NCI-H2081 (cell line): ENCODE measurements at places on chromosomes 11 and 22.

- DNase-seq, result no peak
Observed at GRCh38 chr11:7570938-7571521, 57.2 kb downstream of the PPFIBP2 start.

DNA sequence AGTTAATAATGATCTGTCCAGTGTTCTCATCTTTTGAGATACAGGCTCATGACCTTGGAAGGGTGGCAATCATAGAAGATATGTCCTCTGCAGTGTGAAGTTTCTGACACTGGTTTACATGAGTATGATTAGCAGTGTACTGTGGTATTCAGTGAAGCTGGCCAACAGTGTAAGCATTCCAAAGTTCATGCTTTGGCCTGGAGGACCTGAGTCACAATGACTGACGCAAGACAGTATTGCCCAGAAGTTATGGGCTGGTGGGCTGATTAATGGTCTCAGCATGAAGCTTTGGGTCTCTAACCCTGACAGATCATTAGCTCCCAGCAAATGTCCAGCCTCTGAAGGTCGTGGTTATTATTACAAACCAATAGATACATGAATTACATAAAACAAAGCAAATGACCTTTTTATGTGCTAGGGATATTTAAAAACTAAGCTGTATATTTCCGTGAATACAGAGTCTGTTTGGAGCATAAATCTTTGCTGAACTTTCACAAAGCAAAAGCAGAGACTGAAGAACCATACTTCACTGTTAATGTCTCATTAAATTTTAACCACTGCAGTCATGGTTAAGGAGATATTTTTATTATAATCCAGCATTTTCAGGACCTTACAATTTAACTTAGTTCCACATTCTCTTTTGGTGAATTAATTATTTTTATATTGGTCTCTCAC, 28.3 kb upstream of the USP47 start:
- DNase-seq, result no peak

GRCh38 chr22:35470903-35471321, 69.7 kb upstream of the RASD2 start:
- no peak for DNase-seq

GRCh38 chr22:49747716-49748115, 80.0 kb downstream of the BRD1 start:
- DNase-seq, result no peak

- DNase-seq, result no peak
Observed at GRCh38 chr11:57377107-57377506, 3.8 kb downstream of the PRG3 start.

- DNase-seq, result no peak
Observed at GRCh38 chr11:48033918-48034341, 53.6 kb downstream of the PTPRJ start.

GRCh38 chr11:15497366-15497765, 382.6 kb downstream of the INSC start:
- DNase-seq, result no peak

DNA sequence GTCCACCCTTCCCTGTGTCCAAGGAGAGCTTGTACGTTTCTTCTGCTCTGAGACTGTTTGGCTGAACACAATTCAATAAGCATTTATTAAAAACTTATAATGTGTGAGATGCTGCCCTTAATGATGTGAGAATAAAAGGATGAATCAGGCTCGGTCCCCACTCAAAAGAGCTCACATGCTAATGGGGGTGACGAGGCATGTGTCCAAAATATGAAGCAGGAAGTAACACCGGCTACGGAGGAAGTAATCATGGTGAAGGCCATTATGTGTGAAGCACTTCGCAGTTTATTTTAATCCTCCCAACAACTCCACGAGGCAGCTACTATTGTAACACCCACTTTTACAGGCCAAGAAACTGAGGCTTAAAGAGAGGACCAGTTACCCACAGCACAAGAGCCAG, 3.4 kb upstream of the RASD2 start:
- DNase-seq, result no peak

DNA sequence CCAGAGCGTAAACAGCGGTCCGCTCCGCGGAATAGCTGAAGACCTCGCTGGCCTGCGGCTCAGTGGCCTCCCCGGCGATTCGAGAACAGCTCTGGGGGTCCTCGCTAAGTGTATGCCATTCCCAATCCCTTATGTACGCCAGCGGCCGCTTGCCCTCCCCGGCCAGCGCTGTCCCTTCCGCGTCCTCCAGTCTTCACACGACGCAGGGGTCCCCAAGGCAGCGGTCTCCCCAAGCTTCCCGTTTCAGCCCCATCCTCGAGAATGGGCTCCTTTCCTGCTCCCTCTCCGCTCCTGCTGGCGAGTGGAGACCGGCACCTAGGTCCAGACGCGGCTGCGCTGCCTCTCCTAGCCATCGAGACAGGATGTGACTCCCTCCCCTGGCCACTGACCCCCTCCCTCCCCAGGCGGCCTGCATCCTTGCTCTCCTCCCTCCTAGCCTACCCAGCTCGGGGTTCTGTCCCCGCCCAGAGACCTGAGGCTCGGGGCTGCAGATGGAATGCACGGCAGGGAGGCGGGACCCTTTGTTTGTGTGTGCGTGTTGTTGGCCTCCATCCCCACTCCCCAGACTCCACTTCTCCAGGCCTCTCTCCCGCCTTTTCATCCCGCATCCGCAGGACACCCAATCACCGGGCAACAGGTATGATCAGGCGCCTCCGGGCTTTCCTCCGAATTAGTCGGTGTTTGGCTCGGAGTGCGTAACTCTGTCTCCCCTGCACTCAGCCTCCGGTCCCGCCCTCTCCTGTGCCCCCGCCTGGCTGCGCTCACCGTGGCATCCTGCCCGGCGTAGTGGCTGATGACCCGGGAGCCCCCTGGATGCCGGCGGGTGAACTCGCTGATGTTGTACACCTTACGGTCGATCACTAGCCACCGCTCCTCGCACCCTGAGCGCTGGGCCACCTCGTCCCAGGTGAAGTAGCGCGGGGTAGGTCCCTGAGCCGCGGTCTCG, 740 bp downstream of the FADS1 start:
- DNase-seq, result peak; percentile 63

GRCh38 chr11:44917741-44918140, 32.9 kb downstream of the TP53I11 start:
- no peak for DNase-seq

DNA sequence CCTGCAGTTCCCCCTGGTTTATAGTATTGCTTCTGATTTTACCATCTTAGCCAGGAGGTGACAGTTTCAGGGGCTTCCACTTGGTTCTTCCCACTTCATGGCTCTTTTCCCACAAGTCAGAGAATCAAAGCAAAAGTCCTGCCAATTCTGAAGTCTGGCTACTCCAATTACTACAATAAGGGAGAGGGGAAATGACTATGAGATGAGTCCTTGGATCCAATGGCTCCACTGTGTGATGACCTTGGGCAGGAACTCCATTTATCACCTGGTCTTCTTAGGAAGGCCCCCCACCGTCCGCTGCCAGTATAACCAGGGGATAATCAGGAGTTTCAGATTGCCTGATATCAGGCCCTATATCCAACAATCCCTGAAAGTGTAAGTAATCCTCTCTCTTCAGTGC, 31.6 kb upstream of the CCND1 start:
- DNase-seq, result no peak

DNA sequence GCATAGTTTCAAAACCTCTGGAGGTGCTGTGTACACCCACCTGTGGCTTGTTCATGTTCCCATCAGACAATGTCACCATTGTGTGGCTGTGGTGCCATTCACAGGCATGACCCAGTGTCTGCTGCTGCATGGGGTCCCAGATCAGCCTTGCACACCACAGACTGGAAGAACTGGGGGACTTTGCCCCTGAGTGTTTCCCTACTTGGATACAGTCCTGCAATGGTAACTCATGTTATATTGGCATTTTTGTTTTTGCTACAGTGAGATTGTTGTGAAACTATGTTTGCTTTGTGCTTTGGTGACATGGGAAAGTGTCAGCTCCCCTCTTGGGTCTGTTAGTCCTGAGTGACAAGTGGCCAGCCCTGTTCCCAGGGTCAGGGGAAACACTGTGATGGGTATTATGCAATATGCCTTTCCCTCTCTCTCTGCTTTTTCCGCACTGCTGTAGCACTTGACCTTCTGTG, 108.8 kb downstream of the NAV2 start:
- DNase-seq, result no peak

GRCh38 chr11:67056267-67057204, at the start of gene RHOD:
RHOD (plus strand) TSS chr11:67056847; CDS start chr11:67056903, 56 bp downstream.
- no peak for DNase-seq

- DNase-seq, result no peak
Observed at GRCh38 chr22:49900441-49901230, 17.6 kb downstream of the ALG12 start.

GRCh38 chr11:102493524-102493923, 37.0 kb downstream of the MMP7 start:
- DNase-seq, result no peak

GRCh38 chr11:59197991-59198390, 14.7 kb downstream of the MPEG1 start:
- no peak for DNase-seq

DNA sequence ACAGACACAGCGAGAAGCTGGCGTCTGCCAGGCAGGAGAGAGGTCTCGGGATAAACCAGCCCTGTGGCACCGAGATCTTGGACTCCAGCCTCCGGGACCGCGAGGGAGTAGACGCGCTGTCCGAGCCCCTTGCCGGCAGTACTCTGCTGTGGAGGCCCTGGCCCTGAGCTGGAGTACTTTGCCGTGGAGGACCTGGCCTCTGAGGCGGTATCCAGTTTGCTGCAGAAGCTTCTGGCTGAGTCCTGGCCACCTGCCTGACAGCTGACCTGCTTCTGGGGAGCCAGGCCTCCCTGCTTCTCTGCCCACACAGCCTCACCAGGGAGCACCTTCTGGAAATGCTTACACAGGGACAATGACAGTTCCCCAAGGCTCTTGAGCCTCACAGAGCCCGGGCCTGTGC, 31.6 kb upstream of the CARS1 start:
- no peak for DNase-seq

DNA sequence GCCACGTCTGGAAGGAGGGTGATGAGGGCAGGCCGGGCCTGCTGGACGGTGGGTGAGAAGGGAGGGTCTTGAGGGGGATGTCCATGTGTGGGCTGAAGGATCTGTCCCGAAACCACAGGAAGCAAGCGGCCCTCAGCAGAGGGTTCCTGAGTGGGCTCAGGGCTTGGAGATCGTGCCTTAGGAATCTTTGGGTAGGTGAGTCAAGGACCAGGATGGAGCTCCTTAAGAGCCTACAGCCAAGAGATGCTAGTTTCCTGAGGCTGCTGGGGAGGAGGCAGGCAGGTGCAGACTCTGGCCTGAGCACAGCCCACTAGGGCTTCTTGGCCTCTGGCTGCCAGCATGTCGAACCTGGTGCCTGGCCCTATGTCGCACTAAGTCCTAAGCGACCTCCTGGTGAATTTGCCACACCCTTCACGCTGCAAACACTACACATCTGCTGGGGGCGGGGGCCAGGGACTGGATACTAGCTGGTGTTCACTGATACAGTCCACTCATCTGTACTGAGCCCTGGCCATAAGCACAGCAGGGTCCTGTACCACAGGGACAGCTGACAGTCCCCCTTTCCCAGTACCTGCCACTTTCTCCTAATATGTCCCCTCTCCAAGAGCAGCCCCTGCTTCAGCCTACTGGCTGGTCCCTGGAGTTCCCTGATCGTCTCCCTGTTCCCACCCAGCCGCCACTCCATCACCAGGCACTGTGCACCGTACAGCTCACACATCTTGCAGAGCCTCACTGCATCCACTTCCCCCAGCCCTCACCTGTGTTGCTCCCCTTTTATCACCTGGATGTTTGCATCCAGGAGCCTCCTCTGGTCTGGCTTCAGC, 19.5 kb downstream of the GNAZ start:
- DNase-seq, result no peak

- DNase-seq, result no peak
Observed at GRCh38 chr11:134200688-134201087, 23.1 kb downstream of the NCAPD3 start.

- DNase-seq, result no peak
Observed at GRCh38 chr11:76314741-76315090, 66.2 kb downstream of the THAP12 start.

GRCh38 chr22:49737101-49737551, 90.5 kb downstream of the BRD1 start:
- no peak for DNase-seq

- no peak for DNase-seq
Observed at GRCh38 chr11:114174712-114175495, 115.4 kb downstream of the ZBTB16 start.

- DNase-seq, result no peak
Observed at GRCh38 chr11:117319214-117319840, 3.3 kb upstream of the BACE1 start.

DNA sequence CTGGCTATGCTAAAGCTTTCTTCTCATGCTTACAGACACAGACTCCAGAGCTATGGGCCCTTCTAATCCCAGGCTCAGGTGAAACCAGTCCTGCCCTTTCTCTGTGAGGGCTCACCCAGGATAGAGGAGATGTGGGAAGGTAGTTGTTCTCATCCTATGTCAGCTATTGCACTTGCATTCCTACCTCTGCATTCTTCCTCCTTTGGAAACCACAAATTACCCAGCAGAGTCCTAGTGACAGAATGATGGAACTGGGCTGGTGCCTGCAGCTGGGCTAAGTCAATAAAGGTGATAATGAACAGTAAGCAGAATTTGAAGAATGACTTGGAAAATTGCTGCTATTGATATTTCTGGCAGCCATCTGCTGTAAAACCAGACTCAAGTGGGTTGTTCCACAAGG, 560.0 kb downstream of the TMEM135 start:
- peak; percentile 84 for DNase-seq

DNA sequence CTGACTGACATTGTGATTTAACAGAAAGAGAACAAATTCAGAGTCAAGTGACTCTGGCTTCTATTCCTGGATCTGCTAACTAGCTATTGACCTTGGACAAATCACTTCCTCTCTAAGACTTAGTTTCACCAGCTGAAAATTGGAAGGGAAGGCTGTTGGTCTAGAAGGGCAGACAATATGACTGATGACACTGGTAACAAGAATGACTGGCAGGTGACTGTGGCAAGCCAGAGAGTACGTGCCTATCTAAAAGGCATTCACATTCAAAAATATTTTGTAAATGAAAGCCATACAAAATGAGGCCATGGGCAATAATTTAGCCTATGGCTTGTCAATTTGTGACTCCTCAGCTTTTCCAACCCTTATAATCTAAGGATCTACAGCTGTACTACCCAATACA, 23.5 kb downstream of the SERGEF start:
- DNase-seq, result peak; percentile 22

DNA sequence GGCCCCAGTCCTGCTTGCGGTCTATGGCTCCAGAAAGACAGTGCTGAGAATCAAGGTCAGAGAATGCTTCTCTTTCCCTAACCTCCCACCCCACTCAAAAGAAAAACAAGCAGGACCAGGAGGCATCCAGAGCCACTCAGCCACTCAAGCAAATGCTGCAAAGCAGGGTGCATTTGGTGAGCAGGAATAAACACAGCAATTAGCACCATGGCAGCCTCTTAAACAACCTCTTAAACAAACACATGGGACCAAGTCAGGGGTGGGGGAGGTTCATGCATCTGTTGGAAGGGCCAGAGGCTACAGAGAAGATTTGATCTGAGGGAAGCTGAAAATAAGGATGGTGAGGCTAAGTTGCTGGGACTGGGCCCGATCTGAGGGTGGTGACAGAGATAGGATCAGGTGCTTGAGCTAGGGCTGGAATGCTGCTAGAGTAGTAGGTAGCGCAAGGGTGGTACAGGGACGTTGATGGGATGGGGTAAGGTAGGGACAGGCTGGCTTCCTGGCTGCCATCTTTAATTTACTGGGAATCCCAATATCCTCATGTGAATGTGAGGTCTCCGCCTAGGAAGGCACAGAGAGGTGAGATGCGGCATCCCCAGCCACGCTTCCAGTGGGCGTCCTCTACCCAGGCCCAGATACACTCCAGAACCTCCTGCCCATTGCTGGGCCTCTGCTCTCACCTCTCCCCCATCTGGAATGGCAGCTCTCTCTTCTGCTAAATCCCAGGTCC, 26.6 kb upstream of the LMO1 start:
- DNase-seq, result peak; percentile 71
